ENCODE measurements at places on chromosomes 7 and 10.

GRCh38 chr10:69502589-69502988 lies 51.3 kb downstream of the TSPAN15 start:
- no peak for DNase-seq

- DNase-seq, result no peak
These were observed 238.8 kb downstream of the ARL4A start for GRCh38 chr7:12926206-12926605.

GRCh38 chr7:140600341-140600740 lies 40.3 kb downstream of the DENND2A start:
- no peak for DNase-seq

DNA sequence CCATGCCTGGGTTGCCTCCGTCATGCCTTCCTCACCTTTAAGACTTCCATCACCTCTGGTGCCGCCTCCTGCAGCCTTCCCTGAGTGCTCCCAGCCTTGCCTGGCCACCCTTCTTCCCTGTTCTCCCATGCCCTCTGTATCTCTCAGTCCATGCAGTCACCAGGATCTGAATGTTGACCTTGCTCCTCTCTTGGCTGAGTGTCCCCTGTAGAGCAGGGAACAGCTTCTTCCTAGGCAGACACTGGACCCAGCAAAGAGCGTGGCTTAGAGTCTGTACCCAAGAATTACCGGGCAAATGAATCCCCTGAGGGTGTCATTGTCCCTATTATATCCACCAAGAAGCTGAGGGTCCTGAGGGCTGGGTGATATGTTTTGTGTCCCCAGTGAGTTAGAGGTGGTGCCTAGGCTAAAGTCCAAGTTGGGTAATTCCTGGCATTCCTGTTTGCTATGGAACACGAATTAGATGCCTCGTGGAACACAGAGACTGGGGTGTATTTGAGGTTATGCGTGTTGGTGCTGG lies 505.6 kb downstream of the RPS24 start:
- DNase-seq, result no peak

DNA sequence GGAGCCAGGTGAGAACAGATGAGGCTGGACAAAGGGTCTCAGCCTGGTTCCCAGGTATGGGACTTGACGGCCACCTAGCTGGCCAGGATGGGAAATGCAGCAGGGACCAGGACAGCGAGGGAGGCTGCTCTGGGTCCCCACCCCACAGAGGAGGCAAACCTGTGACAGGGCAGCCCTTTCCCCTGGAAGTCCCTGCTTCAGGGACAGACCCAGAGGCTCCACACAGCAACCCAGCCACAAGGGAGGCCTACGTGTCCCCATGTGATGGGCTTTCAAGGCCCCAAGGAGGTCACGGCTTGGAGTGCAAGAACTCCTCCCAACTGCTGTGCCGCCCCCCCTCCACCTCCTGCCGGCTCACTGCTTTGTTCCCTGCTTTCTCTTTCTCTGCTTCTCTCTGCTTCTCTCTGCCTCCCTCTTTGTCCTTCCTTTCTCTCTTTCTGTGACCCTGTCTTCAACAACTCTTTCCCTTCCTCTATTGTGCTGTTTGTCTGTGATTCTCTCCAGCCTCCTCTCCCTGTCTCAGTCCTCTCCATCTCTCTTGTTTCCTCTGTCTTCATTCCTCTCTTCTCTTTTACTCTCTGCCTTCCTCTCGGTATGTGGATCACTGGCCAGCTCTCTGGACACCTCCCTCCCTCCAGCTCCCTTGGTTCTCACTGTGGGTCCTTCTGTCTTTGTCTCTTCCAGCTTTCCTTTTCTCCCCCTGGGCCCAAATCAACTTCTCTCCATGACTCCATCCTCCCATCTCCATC lies 9.6 kb upstream of the EIF5AL1 start:
- DNase-seq, result no peak

DNA sequence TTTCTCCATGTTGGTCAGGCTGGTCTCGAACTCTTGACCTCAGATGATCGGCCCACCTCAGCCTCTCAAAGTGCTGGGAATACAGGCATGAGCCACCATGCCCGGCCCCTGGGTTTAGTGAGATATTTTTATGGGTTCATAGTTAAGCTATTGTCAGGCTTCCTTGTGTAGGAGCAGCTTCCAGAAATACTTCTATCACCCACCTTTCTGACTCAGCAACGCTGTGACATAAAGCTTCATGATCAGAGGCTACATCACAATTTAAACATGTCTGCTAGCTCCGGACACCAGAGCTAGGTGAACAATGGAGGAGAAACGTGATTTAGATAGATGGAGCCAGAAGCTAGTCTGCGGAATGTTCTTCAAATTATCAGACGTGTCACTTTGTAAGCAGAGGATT lies 295.8 kb upstream of the LYZL1 start:
- no peak for DNase-seq

DNA sequence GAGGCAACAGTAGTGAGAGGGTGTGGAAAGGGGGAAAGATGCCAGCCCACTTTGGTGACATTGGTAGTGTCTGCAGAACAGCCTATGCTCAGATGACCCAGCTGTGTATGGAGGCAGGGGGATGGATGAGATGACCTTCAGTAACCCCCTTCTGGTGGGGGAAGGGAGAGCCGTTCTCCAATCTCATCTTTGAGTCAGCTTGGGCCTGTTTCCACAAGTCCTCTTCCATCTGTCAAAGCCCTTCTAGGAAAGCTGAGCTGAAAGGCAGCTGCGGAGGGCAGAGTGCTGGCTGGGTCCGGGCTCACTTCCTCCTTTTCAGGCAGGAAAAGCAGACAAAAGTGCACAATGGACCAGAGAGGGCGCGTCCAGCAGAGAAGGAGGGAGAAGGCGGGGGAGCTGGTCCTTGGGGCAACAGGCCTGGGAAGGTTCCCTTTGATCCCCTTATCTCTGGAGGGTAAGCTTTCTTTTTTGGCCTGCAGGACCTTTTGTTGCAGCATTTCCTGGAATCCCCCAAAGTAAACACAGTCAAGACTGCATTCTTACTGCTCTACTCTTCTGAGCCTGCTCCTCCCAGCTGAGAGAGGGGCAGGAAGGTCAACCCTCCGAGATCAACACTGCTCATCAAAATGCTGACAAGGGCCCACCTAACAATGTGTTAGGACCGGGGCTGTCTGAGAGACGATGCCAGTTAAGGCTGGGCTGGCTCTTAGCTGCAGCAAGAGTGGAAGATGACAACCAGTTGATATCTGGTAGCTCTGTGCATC lies 1.2 kb upstream of the LRMDA start:
- DNase-seq, result no peak

- no peak for DNase-seq
These were observed 369.9 kb downstream of the CNTNAP2 start for GRCh38 chr7:146486519-146486918.

DNA sequence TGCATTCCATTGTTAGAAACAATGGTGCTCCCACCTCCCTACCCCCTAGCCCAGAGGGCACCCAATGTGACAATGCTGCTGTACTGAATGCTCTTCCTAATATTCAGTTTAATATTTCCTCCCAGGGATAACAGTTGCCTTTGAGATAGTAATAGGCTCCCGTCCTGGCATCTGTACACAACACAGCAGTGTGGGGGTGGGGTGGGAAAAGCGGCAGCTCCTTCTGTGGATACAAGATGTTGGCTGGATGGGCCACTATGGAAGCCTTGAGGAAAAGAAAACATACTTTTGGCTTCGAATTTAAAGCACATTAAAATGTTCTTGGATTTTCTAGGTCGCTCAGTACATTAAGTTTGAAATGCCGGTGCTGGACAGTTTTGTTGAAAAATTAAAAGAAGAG lies 9.2 kb upstream of the ZNF22 start:
- DNase-seq, result no peak

- DNase-seq, result no peak
These were observed 208.0 kb downstream of the ZNF365 start for GRCh38 chr10:62582101-62582705.

Data from stimulated activated naive CD4-positive, alpha-beta T cell treated with Interleukin-2 at 50 U/mL for 16 hours (primary cell).